AG04449 (cell line): ENCODE measurements at places on chromosomes 1 and 21.

GRCh38 chr1:168223681-168224540 is 1.9 kb upstream of the SFT2D2 start:
- no peak for DNase-seq

GRCh38 chr1:58515794-58516401 is 30.6 kb downstream of the OMA1 start:
- peak; percentile 41 for DNase-seq

GRCh38 chr1:246549665-246550064 is 16.4 kb downstream of the TFB2M start:
- DNase-seq = no peak

DNA sequence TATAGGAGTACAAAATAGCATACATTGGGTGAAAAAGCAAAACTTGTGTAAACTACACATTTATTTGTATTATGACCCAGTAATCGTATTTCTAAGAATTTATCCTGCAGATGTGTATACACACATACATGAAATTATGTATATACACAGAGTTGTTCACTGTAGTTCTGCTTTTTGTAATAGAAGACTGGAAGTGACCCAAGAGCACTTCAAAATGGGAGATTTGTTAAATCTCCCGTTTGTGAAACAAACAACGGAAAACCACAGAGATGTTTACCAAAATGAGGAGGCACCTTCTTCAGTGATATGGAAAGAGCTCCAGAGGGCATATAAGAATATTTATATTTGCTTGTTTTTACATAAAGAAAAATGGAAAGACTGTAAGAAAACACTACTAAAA is 18.0 kb upstream of the MNDA start:
- no peak for DNase-seq

DNA sequence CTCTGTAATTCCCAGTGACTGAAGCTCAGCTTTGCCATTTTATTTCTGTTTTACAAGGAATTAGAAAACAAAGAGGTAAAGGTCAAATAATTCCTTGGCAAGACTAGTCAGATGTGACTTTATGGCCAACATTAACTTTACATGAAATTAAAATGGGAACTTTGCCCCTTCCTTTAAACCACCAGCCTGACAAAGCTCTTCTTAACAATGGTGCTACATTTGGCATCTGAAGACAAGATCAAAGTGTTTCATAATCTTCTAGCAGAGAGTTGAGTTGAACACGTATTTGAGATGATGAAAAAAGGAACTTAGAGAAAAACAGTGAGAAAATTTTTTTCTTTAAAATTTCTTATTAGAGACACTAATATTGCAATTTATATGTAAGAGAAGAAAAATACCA is 193.8 kb downstream of the AK5 start:
- no peak for DNase-seq

DNA sequence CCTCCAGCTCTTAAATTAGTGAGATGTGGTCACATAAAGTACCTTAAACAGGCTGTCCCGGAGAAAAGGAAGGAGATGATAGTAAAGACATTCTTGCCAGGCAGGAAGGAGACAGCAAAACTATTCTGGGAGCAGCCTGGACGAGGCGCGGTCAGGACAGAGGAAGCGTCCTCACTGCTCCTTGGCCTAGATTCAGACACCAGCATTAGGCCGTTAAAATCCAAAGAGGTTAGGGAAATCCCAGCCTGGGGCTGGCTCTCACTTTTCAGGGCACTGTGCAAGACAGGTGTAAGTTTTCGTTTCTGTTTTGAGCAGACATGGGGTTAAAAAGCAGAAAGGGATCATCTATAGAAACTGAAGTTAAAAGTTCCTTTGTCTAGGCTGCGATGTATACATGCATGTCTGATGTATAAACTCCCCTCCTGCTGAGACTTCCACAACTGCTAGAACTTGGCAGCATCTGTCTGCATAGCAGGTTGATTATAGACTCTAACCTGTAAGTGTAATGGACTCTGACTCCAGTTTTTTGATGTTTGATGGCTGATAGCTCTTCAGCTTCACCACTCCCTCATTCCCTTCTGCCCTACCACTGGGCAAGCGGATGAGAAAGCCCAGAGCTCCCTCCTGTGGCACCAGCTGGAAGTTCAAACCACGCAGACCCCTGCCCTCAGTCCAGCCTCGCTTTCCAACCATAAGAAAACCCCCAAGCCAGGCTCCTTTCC is 21.5 kb downstream of the STPG1 start:
- DNase-seq = no peak

DNA sequence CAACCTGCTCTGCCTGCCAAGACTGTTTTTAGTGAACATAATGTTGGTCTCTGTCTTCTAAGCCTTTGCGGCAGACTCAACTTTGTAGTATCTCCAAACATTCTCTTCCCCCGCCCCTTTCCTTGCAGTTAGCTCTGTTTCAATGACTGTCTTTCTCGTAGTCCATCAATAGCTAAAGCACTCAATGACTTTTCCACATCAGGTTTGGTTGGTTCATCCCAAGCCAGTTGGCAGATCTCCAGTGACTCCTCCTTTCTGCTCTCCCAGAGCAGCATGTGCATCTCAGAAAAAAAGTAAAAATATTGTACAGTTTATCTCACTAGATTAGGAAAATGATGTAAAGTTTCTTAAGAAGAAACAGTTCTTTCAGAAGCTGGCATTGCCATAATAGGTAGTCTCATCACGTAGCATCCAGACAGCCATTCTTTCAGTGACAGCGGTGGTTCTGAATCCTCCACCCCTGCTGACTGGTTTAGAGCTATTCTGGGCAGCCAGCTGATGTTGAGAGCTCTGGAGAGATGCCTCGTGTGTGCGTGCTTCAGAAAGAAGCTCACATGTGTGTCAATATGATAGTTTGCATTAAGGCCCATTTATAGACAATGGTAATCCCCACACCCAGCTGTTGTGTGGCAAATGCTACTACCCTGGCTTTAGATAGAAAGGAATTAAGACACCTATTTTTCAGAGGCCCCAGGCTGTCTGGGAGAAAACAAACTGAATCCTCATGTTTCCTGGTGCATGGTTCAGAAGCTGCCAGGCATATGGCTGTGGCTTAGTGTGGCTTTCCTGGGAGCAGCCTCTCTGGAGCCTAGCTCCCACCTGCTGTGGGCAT is 53.2 kb downstream of the CNN3 start:
- DNase-seq = no peak

- DNase-seq = no peak
These were observed 16.0 kb upstream of the OLIG1 start for GRCh38 chr21:33053951-33054350.

- no peak for DNase-seq
These were observed 23.6 kb downstream of the RAP1GAP start for GRCh38 chr1:21645550-21645949.

DNA sequence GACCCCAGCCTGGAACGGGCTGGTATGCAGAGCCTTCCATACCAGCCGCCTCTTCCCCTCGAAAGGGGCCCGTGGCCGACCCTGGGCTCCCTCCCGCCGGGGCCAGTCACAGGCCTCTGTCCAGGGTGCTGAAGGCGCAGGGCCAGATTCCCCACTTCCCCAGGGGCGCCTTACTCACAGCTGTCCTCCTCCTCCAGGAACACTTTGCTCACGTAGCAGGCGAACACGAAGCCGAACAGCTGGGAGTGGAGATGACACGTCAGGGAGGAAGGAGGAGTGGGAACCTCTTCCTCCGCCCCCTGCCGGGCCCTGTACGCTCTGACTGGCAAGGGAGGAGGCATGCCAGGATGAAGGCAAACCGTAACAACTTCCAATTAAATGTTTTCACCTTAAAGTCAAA is 57.3 kb downstream of the NKAIN1 start:
- DNase-seq = peak; percentile 63

GRCh38 chr1:212514056-212514614 is 81.4 kb downstream of the NENF start:
- no peak for DNase-seq

DNA sequence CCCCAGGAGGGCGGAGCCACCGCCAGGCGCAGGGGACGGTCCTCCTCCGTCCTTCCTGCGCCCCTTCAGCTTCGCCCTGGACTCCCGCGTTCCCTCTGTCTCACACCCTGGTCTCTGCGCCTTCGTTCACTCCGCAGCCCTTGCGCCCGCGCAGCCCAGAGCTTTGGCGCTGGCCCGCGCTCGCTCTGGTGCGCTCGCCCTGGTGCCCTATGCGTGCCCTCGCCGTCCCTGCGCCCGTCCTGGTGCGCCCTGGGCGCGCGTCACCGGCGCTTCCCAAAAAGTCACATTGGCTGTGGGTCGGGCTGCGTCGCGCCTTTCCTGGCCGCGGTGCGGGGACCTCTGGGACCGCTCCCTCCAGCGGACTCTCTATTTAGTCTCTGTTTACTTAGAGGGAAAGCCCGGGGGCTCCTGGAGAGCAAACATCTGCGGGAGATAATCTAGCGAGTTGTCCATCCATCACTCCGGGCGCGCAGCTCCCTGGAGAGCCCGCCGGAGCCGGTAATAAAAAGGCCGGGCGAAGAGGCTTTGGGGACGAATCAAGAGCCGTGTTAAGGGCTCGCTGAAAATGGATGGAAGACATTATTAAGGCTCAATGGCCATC is 178.6 kb downstream of the PRDM16 start:
- DNase-seq = no peak

DNA sequence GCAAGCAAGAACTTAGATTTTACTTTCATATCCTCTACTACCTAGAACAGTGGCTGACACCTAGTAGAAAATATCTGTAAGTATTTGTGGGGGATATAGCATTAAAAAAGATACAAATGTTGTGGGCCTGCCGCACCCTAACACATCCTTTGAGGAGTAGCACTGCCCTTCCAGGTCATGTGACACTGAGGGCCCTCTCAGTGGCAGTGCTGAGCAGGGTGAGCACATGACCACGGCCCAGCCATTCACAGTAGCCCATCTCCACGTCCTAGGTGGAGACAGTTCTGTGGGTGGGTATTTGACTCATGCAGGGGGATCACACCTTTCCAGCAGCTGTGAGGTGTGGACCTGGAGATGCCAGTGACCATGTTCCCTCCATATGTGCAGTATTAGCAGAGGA is 108.9 kb downstream of the OMA1 start:
- DNase-seq = no peak

GRCh38 chr21:36615274-36615964 is 83.5 kb upstream of the SIM2 start:
- DNase-seq = no peak

DNA sequence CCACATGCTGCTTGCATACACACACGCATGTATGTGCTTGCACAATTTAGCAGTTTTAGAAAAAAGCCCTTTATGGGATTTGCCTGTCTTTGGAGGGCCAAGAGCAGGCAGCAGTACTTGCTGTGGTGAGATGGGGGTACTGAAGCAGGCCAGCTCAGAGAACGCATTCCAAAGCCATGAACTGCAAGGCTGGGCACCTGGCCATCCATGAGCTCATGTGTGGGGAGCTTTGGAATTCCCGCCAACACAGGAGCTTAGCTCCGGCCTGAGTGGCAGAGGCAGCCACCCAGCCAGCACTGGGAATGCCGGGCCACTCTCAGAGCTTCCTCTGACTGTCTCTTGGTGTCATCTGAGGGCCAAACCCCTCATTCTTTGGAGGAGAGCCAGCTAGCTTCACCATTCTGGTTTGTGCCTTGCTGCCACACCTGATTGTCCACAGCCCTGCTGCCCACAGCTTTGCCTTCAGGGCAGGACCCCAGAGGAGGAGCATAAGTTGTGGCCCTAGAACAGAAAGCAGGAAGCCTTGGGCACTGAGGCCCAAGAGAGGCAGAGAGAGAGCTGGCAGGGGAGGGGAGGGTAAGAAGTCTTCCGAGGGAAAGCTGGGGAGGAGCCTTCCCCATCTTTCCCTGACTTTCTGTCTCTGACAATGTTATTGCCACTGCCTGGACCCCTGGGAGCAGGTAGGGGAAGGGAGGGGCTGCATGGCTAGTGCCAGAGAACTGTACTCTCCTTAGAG is 92.1 kb upstream of the POU3F1 start:
- peak; percentile 95 for DNase-seq

DNA sequence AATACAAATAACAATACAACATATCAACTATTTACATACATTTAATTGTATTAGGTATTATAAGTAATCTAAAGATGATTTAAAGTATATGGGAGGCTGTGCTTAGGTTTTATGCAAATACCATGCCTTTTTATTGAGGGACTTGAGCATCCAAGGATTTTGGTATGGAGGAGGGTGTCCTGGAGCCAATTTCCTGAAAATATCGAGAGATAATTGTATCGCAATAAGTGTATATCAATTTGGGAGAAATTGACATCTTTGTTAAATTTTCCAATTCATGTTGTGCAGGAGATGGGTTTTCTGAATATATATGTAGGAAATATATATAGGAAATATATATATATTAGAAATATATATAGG is 63.5 kb downstream of the ATP1A1 start:
- DNase-seq = no peak

DNA sequence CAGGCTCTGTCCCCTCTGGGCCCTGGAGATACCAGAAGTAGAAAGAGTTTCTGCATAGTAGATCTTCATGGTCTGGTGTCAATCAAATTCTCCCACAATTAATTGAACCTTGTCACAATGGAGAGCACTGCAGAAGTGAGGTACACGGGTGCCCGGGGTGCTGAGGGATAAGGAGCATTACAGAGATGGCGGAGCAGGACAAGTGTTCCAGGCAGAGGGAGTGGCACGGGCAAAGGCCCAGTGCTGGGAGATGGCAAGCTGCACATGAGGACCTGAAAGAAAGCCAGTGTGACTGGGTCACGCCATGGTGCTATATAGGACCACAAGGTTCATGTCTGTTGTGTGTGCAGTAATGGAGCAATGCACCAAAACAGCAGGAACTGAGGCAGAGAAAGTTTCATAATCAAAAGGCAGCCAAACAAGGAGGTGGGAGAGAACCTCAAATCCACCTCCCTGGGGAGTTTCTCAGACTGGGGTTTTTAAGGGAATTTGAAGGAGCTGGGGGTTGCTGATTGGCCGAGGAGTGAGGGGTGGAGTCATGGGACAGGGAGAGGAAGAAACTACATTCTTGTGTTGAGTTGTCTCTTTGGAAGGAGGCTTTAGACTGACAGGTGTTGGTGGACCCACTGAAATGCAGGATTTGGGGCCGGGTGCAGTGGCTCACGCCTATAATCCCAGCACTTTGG is 27.7 kb downstream of the ACOT11 start:
- DNase-seq = no peak

DNA sequence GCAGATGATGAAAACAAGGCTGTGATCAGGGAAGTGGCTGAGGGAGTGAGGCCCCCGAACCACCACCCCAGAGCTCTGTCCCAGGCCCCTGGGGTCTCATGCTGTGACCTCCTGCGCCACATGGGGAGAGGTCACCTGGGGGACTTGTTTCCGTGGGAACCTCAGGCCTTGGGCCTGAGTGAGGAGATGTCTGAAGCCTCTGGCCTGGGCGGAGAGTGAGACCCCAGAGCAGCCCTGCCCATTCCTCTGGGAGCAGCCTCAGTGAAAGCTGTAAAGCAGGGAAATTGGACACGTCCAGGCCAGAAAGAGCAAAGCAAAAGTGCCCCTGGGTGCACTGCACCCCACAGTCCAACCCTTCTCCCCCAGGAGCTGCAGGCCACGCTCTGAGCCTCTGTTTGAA is 16.5 kb upstream of the NPHP4 start:
- DNase-seq = no peak

GRCh38 chr1:106831511-106831910 is 225.0 kb upstream of the PRMT6 start:
- DNase-seq = no peak

- no peak for DNase-seq
These were observed 75.2 kb downstream of the NGF start for GRCh38 chr1:115262886-115263285.

- DNase-seq = no peak
These were observed 60.3 kb downstream of the TBX19 start for GRCh38 chr1:168340781-168341482.

- DNase-seq = no peak
These were observed 15.1 kb downstream of the PLPPR5 start for GRCh38 chr1:98989556-98989907.
